H7 (cell line): ENCODE measurements at places on chromosomes 2 and 18. TPM values are rescaled to one million over a fixed set of nuclear protein-coding genes. Genes with fewer than 3 reads are reported as not detected.

Gene PLEK
- not detected in 2 replicates for total RNA-seq

Gene LYPD6
- 2.9 and 3.0 TPM in 2 replicates for total RNA-seq

DNA sequence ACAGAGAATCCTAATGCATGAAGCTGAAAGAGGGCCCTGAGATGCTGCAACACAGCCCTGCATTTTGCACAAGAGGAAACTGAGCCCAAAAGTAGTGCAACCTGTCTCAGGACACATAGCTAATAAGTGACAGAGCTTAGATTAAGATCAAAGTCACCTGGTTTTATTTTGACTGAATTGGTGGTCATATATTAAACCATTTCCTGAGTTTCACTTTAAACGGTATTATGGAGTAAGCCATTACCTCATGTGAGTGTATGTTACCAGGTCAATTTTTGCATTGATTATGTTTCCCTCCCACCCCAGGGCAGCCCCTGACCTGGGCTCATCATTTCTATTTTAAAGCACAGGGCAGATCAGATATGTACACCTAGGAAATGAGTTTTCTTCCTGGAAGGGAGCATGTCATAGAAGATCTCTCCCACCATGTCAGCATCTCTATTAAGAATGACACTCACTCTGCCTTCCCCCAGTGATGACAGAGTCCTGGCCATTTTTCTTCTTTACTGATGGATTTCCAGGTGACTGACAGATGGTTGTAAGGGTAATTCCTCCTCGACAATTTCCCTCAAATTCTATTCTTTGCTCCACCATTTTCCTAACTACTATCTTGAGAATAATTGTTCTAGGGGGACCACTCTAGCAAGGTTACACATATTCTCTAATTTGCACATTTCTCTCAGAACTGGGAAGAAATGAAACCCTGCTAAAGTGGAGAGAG lies 441.3 kb upstream of the SLC14A2 start:
- no peak for DNase-seq

DNA sequence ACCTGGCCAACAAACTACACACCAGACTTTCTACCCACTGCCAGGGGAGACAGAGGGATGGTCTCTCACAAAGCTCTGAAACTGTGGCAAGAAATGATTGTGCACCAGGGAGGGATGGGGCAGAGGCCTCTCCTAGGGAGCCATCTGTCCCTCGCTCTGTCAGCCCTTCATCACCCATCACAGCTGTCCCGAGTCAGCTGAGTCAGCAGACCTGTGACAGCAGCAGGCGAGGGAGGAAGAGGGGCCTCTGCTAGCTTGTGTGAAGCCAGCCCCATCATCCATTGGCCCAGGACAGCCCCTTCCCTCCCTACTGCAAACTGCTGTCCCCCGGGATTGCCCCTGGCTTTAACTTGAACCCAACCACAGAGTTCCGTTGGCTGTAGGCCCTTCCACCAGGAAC lies 5.0 kb downstream of the SH2D6 start:
- DNase-seq: no peak

DNA sequence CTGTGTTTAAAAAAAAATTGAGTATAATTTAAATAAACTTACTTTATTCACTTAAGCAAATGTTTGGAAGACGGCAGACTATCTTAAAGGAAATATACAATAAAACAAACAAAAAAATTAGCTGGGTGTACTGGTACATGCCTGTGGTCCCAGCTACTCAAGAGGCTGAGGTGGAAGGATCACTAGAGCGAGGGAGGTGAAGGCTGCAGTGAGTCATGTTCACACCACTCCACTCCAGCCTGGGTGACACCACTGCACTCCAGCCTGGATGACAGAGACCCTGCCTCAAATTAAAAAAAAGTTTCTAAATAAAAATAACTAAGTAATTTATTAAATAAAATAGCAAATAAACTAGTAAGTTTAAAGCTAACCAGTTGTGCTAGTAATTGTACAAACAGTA lies 7.5 kb downstream of the PUM2 start:
- no peak for DNase-seq

DNA sequence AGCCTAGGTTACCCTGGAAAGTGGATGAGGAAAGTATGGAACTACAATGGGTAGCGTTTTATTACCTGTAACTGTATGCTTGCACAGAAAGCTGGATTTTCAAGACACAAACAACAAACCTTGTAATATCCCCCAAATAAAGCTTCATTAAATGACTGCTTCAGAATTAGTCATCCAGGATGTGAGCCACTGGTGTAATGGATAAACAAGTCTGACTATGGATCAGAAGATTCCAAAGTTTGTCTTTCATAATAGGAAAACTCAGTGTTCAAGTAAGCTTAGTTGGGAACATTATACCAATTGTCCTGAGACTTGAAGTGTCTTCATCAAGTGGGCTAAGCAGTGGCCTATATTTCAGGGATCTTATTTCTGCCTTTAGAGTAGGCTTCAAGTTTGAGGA lies 518.8 kb downstream of the LRP1B start:
- no peak for DNase-seq

- DNase-seq: no peak
Observed at GRCh38 chr18:45617284-45617683, 2.0 kb downstream of the SLC14A2 start.

- DNase-seq: no peak
Observed at GRCh38 chr2:75920859-75921551, 210.3 kb upstream of the GCFC2 start.
